ENCODE measurements at places on chromosomes 2 and 18.

DNA sequence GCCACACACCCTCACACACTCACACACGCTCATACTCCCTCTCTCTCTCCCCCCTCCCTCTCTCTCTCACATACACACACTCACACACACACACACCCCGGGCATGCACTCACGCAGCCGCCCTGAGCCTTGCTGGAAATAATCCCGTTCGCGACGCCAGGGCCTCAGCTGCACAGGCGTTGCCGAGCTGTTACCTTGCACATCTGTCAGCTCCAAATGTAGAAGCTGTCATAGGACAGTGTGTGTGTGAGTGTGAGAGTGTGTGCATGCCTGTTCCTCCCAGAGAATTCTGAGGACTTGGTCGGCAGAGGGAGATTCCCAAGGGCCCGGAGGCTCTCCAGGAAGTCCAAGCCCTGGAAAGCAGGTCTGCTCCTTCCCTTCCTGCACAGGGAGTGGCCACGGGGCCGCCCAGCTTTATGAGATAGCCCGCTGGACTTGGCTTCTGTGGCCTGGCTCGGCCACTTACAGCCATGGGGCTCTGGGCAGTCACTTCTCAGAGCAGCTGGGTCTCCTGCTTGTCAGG, 8.6 kb downstream of the SPR start:
- no peak for DNase-seq

DNA sequence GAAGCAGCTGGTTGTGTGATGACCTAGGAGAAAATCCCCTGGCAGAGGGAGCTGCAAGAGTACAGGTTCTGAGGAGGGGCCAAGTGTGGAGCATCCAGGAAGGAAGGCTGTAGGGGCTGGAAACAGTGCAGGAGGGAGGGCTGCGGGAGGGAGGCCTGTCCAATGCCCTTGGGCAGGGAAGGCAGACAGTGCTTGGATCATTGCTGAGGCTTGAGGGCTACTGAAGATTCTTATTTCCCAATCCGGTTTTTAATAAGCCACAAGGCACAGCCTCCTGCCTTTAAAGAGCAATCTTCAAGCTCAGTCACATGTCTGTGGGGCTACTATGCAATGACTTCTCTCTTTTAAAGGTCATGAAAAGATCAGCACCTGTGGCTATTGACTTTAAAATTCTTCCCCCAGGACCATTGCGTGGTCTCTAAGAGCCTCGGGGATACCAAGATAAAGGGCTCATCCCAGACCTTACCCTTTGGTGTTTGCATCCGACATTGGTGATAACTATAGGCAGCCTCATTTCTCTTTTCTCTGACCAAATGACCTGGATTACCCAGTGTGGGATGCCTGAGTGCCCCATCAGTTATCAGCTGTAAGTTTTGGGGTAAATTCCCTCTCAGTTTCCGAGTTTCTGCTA, 149.6 kb downstream of the DOCK10 start:
- no peak for DNase-seq

- DNase-seq, result no peak
These were observed 31.3 kb upstream of the LINC00305 start for GRCh38 chr18:64180171-64180570.

- DNase-seq, result no peak
These were observed 758 bp downstream of the CFAP221 start for GRCh38 chr2:119544939-119545475.

GRCh38 chr2:235979753-235980435, 188.3 kb downstream of the GBX2 start:
- no peak for DNase-seq

DNA sequence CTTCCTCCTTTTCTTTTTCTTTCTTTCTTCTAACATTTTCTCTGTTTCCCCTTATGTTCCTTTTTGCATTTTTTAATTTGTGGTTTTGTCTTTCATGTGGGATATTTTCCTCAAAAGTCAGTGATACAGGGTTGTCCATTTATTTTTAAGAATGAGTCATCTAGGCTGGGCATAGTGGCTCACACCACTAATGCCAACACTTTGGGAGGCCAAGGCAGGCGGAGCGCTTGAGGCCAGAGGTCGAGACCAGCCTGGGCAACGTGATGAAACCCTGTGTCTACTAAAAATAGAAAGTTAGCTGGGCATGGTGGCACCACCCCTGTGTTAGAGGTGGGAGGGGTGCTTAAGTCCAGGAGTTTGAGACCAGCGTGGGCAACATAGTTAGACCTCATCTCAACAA, 35.8 kb downstream of the KATNAL2 start:
- no peak for DNase-seq

- DNase-seq, result no peak
These were observed 432.3 kb downstream of the STK39 start for GRCh38 chr2:167814881-167815718.

DNA sequence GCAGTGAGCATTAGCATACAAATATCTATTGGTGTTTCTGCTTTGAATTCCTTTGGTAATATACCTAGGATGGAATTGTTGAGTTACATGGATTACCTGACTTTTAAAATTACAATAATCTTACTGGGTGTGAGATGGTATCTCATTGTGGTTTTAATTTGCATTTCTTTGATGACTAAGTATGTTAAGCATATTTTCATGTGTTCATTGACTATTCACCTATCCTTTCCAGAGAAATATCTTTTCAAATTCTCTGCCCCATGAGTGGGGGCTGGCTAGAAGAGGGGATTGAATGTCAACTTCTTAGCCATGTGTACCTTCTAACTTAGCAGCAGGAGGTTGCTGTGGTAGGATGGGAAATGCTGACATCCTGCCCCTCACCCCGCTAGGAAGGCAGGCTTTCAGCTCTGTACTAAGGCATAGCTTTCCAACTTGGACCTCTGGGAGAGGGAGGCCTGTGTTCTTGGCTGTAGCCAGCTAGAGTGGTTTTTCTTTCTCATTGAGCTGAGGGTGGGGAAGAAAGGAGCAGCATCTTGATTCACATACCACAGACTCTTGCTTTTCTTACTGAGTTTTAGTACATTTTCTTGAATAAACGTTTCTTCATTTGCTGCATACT, 63.3 kb upstream of the TTC27 start:
- DNase-seq, result no peak

GRCh38 chr2:223465793-223466192, 136.4 kb downstream of the SCG2 start:
- DNase-seq, result no peak

- DNase-seq, result no peak
These were observed 124.8 kb downstream of the PHLPP1 start for GRCh38 chr18:62839874-62840713.

DNA sequence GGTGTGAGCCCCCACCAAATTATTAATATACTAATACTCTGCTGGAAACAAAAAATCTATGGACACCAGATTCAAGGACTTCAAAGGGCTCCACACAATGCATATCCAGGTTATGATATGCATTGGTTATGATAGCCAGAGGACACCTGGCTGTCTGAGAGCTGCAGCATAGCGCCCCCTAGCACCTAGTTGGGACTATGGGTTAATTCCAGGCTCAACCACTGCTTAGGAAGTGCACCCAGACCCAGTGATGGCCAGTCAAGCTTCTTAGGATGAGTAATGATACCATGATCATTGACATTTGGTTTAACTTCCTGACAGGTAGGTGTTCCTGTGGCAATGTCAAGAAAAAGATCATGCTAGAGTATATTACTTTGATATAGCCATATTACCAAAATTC, 3.8 kb upstream of the FRZB start:
- DNase-seq, result no peak

GRCh38 chr2:158458617-158458920, 1.8 kb downstream of the PKP4 start:
- no peak for DNase-seq

- DNase-seq, result no peak
These were observed 63.8 kb downstream of the ARL6IP6 start for GRCh38 chr2:152782171-152782570.

DNA sequence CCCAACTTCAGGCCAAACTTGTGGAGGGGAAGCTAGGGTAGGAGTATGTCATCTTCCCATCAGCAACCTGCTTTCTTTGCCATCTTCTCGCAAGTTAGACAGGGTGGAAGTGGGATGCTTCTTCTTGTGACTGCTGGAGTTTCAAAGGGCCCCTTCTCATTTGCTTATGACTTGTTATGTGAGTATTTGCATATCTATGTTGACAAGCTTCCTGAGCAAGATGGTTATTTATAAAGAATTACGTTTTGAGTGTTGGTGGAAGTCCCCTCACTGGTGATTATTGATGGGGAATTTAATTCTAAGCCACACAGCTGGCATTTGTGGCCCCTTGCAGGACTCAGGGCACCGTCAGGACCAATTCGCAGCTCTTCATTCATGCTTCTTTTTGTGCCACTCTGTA, 791.0 kb downstream of the LRRTM4 start:
- DNase-seq, result no peak

GRCh38 chr2:138086576-138086975, 122.3 kb downstream of the HNMT start:
- DNase-seq, result no peak

DNA sequence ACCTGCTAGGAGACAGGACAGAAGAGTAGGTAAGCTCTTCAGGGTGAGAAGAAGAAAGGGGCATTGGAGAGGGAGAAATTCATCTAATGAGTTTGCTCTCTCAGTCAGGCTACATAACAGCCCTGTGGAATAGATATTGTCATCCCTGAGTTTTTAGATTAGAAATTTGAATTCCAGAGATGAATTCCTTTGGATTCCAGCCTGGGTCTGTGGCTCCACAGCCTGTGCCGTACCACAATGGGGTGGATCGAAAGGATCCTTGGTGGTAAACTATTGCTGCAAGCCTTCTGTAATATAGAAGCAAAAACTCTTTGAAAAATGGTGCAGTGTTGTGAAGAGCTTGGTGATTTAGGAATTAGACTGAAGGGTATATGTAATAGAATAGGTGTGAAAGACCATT, 21.0 kb downstream of the MYO1B start:
- no peak for DNase-seq

DNA sequence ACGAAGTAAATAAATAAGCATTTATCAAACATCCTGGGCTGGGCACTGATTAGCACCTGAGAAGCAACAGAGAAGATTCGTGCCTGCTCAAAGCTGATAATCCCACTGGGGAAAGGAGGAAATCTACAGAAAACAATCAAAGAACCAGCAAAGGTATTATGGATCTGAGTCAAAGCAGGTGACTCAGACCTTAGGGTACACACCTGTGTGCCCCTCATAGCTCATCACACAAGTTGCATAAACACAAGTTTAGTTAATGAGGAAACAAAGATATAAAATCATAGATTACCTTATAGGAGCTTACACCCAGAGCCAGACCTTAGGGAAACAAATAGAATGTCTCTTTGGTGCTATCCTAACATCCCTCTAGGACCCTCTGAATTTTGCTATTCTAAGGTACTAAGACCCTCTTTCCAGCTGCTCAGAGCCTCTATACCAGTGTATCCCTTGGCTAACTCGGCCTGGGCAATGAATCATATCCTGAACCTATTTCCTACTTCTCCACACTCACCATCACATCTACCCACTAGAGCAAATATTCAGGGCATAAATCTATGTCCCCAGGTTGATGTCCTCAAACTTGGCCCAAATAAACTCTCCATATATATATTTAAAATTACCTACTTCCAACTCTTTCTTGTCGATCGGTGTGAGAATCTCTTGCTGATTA, 19.3 kb upstream of the CTIF start:
- no peak for DNase-seq

DNA sequence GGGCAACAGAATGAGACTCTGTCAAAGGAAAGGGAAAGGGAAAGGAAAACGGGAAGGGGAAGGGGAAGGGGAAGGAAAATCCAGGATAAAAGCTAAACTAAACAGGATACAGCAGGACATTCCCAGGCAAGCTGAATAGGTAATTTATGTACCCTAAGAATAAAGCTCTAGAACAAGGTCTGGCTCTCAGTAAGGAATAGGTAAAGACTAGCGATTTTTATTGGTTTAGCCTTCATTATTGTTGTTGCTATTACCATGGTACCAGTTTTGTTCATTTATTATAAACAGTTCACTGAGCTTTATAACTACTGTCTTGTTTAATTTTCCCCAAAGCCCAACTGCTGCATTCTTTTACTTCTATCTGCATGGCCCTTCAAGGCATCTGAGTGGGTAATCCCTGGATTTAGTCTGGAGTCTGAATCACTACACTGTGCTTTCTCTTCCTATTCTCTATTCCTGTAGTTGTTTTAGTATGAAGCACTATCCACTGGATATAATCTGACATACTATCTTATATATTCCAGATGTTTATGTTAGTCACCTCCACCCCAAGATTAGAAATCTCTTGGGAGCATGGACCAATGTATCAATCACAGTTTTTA, 127.1 kb upstream of the TANK start:
- DNase-seq, result no peak

GRCh38 chr18:11327391-11328009, 178.1 kb upstream of the PIEZO2 start:
- DNase-seq, result no peak

- no peak for DNase-seq
These were observed 2.1 kb upstream of the KHK start for GRCh38 chr2:27084297-27085061.

- DNase-seq, result peak; percentile 62
These were observed 61.0 kb downstream of the CACNB4 start for GRCh38 chr2:152037743-152038435.

GRCh38 chr2:68216454-68217310, 35.6 kb downstream of the PPP3R1 start:
- DNase-seq, result no peak

- DNase-seq, result no peak
These were observed 131.0 kb downstream of the CCDC85A start for GRCh38 chr2:56314796-56315195.

DNA sequence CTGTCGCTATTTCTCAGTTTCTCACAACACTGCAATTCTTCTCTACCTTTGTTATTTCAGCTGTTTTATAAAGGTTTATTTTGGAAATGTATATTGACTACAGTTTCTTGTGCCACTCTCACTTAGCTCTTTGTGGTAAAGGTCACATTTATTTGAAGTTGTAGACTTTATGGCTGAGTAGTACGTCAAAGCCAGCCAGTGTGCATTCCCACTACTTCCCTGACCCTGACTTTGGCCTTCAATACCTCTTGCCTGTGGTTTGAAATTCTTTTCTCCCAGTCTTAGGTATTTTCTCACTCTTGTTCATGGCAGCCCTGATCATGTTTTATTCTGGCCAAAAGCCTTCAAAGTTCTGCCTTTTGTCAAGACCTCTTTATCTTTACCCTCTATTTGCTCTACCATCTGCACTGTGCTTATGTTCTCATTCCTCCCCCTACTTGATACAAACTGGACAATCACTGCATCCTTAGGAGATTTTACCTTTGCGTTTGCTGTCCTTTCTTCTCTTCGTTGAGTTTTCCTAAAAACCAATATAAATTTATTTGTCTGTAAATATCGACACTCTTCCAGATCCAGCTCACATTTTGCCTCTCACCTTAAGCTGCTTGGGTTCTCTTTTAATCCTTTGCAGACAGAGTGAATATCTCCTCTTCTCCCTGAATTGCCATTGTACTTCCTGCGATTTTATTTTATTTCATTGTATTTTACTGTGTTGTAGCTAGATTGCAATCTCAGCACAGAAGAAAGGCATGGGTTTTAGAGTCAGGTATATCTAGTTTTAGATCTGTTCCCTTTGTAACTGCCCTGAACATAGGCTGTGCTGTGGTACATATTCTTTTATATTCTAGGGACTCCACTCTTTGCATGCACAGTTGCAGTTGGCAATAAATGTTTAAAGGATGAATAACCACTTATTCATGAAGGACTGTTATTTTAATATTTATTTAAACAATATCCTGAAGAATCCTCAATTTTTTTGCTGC, 31.2 kb downstream of the GULP1 start:
- DNase-seq, result no peak

Measured in dorsolateral prefrontal cortex (tissue), 122 donors.